ENCODE measurements at places on chromosomes 2 and 18. TPM values are rescaled to one million over a fixed set of nuclear protein-coding genes. Genes with fewer than 3 reads are reported as not detected.

LINC00305 gene
- total RNA-seq = not detected

MYCN gene
- not detected for total RNA-seq

LYG2 gene
- not detected for total RNA-seq

ABI2 gene
- 15.8 TPM for total RNA-seq

AGXT gene
- not detected for total RNA-seq

GAREM2 gene
- 2.8 TPM for total RNA-seq

WDFY1 gene
- total RNA-seq = 63.5 TPM

POLE4 gene
- total RNA-seq = 28.7 TPM

STK25 gene
- 216 TPM for total RNA-seq

HRH4 gene
- total RNA-seq = not detected

SOX11 gene
- total RNA-seq = 2.1 TPM

C2orf78 gene
- not detected for total RNA-seq

MMADHC gene
- total RNA-seq = 131 TPM

GATA6 gene
- total RNA-seq = 89.5 TPM

RAB6D gene
- not detected for total RNA-seq

DPP10 gene
- not detected for total RNA-seq

VWC2L gene
- not detected for total RNA-seq

HOXD13 gene
- not detected for total RNA-seq

SCN7A gene
- 4.3 TPM for total RNA-seq

POTEE gene
- total RNA-seq = not detected

SETBP1 gene
- 3.5 TPM for total RNA-seq

RND3 gene
- 59.7 TPM for total RNA-seq

TM4SF20 gene
- not detected for total RNA-seq

IL1RN gene
- total RNA-seq = not detected

ACVR1C gene
- not detected for total RNA-seq

AQP12A gene
- total RNA-seq = not detected

KCNS3 gene
- total RNA-seq = 1.2 TPM

TCF7L1 gene
- 3.0 TPM for total RNA-seq

TMEM198 gene
- total RNA-seq = 1.9 TPM

FRZB gene
- total RNA-seq = 0.60 TPM

LONRF2 gene
- 1.0 TPM for total RNA-seq

HTR2B gene
- total RNA-seq = 8.0 TPM

MYO5B gene
- under 0.01 TPM for total RNA-seq

MYO7B gene
- total RNA-seq = not detected

KDSR gene
- 23.7 TPM for total RNA-seq

SLC38A11 gene
- not detected for total RNA-seq

RAMP1 gene
- 18.0 TPM for total RNA-seq

Data from pericardium fibroblast (primary cell).